ENCODE measurements at places on chromosomes 16 and 17.

DNA sequence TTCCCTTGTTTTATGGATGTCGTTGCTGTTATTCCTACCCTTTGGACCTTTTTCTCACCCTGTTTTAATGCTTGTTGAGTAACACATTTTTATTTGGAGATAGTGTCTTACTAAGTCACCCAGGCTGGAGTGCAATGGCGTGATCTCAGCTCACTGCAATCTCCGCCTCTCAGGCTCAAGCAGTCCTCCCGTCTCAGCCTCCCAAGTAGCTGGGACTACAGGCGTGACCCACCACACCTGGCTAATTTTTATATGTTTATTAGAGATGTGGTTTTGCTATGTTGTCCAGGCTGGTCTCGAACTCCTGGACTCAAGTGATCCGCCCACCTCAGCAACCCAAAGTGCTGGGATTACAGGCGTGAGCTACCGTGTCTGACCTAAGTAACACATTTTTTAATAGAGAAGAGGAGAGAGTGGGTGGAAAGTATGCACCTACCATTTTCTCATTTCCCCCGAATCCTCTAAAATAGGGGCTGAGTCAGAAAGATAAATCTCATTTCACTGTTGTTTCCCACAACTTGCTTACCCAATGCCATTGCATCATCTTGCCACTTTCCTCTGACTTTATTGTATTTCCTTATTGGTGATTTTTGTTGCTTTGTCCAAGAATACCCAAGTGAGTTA, 7.0 kb downstream of the DHX40 start:
- no peak for DNase-seq

DNA sequence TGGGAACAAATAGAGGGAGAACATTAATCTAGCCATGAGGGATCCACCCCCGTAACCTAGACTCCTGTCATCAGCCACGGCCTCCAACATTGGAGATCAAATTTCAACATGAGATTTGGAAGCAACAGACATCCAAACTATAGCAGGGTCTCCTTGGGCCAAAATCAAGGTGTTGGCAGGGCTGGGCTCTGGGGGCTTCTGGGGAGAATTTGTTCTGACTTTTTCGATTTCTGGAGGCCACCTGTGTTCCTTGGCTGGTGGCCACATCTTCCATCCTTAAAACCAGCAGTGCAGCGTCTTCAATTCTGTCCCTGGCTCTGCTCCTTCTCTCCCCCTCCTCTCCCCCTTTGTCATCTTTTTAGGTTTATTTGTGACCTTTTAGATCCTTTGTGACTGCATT, 546.2 kb downstream of the WWOX start:
- no peak for DNase-seq

- DNase-seq, result peak; percentile 57
These were observed 13.9 kb upstream of the PMP22 start for GRCh38 chr17:15278924-15279477.

- DNase-seq, result no peak
These were observed 185.6 kb upstream of the CIBAR2 start for GRCh38 chr16:85297881-85298280.

DNA sequence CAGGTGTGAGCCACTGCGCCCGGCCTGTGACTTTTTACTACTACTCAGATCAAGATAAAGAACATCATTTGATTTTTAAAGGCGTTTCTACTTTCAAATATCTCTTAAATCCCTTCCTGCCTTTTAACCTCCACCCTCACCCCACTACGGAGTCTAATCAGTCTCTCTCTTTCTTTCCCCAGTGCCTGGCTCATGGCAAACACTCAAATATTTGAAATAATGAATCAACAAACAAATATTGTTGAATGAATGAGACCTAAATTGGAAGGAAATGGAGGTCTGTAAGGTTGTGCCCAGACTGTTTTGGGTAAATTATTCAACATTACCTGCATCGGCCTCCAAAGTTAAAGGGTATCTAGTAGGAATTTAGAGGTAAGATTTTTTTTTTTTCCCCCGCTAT, 14.7 kb downstream of the COPZ2 start:
- DNase-seq, result no peak

DNA sequence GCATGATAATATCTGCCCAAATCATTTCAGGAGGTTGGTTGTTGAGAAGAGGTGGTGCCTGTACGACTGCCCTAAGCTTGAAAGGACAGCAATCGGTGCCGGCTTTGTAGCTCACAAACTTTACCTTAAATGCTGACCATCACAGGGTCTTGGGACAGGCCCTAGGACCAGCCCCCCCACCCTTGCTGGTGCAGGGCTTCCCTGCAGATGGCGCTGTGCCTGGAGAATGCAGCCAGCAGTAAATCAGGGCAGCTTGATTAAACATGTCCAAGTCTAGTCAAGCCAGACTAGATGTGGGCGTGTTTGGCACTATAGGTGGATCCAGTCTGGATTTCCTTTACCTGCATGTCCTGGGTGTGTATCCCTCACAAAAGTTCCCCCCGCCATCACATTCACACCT, 135.5 kb upstream of the CRHR1 start:
- DNase-seq, result no peak

DNA sequence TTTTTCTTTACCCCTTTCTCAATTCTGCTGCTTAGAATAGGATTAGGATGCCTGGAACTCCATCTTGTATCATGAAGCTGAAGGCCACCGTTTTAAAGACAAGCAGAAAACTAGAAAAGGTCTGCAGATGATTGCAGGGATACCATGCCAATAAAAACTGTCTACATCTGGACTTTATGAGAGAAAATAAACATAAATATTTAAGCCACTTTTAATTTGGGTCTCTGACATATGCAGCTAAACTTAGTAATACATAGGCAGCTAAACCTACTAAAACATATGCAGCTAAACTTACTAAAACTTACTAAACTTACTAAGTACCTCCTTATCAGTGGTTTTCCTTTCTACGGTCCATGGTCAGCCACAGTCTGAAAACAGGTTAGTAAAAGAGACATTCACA, 48.4 kb downstream of the FBXL20 start:
- no peak for DNase-seq

GRCh38 chr16:56608043-56608875, at the start of gene MT2A:
TSS of gene MT2A (plus strand) at chr16:56608584. CDS start at chr16:56608656, 72 bp downstream.
- peak; percentile 92 for DNase-seq

GRCh38 chr16:87644596-87644995, 42.3 kb downstream of the JPH3 start:
- no peak for DNase-seq

GRCh38 chr16:57725151-57725550, 10.4 kb upstream of the KATNB1 start:
- DNase-seq, result no peak

- DNase-seq, result no peak
These were observed 223.6 kb upstream of the CIBAR2 start for GRCh38 chr16:85335584-85336491.

GRCh38 chr17:38871247-38872015, 1.6 kb downstream of the LASP1 start:
- DNase-seq, result peak; percentile 88

GRCh38 chr16:29975811-29976511, 2.3 kb downstream of the TAOK2 start:
- DNase-seq, result no peak

- DNase-seq, result peak; percentile 73
These were observed 1.7 kb downstream of the KANSL1 start for GRCh38 chr17:46191322-46192188.

DNA sequence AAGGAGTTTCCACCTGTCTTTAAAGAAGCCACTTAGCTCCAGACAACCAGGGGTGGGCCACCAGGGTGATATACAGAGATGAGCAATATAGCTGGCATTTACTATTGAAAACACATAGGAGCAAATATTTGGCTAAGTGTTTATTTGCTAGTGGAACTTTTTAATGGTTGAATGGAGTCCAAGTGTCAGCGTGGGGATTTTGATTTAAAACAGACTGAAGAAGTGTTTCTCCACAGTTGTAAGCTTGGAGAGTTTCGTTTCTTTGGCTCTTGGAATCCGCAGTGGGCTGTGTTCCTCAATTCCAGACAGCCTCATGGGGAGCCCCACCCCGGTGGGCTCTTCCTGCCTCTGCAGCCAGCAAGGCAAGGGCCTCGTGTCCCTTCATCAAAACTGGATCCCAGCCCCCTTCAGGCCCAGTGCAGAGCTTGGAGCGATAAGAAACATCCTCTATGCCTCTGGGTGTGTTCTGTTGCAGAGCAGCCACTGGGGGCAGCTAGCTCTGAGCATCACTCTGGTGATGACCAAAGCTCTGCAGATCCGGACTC, 36.1 kb downstream of the NOG start:
- DNase-seq, result peak; percentile 33

DNA sequence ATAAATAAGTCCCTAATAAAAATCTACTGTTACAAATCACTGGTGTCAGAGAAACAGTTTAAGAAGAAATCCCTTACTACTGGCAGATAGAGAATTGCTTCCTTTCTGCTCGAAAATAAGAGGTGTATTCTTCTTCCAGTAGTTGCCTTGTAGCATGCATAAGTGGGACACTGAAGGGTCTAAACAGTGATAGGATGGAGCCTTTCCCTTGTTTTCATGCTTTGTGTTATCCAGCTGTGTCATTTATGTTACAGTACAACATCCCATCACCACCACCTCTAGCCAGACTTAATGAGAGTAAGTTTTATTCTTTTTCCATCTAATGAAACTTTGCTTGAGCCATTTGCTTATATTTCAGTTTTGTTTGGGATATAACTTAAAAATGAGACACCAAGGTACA, 54.3 kb downstream of the NLK start:
- no peak for DNase-seq

- DNase-seq, result no peak
These were observed 28.5 kb upstream of the TRAP1 start for GRCh38 chr16:3745751-3746355.

- DNase-seq, result no peak
These were observed 30.7 kb upstream of the GOSR2 start for GRCh38 chr17:46892192-46892703.

GRCh38 chr17:5027916-5028315, 7.3 kb downstream of the SLC52A1 start:
- no peak for DNase-seq

DNA sequence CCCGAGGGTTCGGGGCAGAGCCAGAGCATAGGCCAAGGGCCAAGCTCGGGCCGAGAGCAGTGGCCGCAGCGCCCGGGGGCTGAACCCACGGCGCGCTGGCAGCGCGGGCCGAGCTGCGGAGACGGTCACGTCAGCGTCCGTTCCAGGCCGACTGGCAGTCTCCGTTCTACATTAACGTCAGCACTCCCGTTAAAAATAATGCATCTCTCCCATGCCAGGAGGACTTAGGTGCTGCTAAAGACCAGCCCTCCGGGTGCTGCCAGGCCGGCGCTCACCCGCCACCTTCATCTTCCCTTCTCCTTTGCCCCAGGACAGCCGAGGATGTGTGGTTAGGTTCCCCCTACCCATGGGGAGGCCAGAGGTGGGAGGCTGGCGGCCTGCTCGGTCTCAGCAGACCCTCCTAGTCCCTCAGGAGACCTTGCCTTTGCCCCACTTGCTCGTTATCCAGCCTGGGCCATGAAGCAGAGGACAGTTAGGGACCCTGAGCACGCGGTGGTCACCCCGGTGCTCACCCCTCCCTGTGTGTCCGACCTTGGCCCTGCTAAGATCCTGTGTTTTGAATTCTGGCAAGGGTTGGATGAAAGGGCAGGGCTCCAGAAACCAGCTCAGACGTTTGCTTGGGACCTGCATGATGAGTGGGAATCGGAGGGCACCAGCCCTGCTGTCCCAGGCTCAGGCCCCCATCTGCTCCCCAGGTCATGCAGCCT, 572 bp downstream of the MPG start:
- peak; percentile 24 for DNase-seq

GRCh38 chr17:28180449-28180848, 138.0 kb downstream of the NLK start:
- DNase-seq, result no peak
